SK-MEL-5 (cell line): ENCODE measurements at places on chromosomes 12 and 14.

GRCh38 chr14:75223664-75224154 lies 47.3 kb upstream of the TMED10 start:
- no peak for DNase-seq

GRCh38 chr12:66321435-66321834 lies 19.1 kb downstream of the HELB start:
- DNase-seq = no peak

DNA sequence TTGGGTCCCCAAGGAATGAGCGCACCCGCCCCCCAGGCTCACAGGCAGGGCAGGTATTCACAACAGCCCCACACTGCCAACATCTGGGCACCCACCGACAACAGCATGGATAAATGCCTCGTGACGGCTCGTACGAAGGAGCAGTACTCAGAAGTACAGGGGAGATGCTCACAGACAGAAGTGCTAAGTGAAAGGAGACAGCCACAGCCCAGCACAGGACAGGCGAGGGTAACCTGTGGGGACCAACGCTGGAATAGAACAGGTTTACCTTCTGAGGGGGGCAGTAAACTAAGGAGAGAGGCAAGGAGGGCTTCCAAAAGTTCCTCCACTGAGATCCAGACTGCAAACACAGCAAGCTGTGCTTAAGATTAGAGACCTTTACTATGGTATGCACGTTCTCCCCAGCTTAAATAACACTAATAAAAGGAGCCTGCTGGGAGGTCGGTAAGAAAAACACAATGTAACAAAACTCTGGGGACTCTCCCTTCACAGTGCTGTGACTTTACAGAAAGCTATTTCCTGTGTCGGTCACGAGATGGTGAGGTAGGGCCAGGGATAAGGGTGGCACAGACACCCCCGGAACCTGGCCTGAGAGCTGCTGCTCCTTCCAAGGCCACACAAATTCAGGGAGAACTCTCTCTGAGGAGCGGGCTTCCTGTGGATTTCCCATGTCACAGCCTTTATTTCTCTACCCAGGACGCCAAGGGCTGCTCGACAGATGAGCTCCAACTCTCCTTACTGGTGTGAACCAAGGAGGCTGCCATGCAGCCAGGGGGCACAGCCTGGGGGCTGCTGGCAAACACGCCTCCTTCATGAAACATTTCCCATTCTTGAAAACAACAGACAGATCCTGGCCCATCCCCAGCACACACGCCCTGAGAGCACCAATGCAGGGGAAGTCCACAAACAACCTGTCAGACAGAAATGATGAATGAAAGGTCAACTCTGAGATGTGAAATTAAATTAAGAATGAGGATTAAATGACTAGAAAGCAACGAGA lies 26.3 kb downstream of the SLC15A4 start:
- DNase-seq = no peak

- DNase-seq = peak; percentile 8
These were observed 45.3 kb upstream of the ATP23 start for GRCh38 chr12:57896115-57896433.

GRCh38 chr14:22210906-22211305 lies 378.1 kb downstream of the DAD1 start:
- no peak for DNase-seq

DNA sequence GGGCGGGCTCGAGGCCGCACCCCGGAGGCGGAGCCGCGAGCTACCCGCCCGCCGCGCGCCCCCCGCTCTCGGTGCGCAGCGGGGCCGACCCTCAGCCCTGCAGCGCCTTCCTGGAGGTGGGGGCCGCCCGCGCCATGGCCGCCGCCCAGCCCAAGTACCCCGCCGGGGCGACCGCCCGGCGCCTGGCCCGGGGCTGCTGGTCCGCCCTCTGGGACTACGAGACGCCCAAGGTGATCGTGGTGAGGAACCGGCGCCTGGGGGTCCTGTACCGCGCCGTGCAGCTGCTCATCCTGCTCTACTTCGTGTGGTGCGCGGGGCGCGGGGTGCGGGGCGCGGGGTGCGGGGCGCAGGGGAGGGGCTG lies at the start of gene P2RX2:
TSS of gene P2RX2 (plus strand) at position 94 of the 361 bp plus-strand sequence. CDS start at position 135, 41 bp downstream.
- no peak for DNase-seq

DNA sequence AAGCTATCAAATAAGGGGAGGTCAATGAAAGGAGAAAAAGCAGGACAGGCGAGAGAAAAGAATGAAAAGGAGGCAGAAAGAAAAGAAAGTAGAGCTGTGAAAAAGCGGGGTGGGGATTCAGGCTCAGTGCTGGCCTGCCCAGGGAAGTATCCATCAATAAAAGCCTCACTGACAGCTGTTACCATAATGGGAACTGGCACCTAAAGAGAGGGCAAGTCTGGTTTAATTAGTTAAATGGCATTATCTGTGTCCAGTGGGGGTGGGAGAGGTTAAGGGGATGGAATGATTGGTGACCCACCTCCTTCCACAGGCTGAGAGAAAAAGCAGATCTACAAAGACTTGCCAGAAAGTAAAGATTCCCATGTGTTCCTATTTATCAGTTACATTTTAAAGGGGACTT lies 7.4 kb downstream of the SALL2 start:
- DNase-seq = no peak

DNA sequence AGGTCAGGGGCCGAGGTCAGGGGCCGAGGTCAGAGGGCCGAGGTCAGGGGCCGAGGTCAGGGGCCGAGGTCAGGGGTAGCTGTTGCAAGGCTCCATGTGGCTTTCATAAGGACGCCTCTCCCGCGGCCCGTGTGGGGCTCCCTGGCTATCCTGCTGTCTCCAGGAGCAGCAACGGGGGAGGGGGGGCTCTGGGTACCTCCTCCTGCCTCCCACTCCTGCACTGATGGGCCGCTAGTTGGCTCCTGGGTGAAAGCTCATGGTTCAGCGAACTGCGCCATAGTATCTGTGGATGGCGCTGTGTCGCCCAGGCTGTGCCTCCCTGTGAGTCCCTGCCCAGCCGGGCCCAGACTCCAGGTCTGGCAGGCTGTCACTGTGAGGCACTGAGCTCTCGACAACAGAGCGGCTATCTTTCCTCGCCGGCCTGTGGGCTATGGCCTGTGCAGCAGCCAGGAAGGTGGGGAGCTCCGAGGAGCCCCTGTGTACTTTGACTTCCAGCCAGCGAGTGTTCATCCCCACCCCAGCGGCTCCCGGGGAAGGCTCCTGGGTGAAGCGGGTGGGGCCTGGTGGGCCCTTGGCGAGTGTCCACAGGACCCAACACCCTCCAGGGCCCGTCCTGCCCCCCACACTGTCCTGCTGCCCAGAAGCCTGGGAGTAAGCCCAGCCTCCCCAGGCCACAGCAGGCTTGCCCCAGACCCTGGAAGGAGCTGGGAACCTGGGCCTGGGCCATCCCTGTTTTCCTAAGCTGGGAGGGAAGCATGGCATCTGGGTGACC lies 8.1 kb downstream of the RFLNA start:
- DNase-seq = no peak

DNA sequence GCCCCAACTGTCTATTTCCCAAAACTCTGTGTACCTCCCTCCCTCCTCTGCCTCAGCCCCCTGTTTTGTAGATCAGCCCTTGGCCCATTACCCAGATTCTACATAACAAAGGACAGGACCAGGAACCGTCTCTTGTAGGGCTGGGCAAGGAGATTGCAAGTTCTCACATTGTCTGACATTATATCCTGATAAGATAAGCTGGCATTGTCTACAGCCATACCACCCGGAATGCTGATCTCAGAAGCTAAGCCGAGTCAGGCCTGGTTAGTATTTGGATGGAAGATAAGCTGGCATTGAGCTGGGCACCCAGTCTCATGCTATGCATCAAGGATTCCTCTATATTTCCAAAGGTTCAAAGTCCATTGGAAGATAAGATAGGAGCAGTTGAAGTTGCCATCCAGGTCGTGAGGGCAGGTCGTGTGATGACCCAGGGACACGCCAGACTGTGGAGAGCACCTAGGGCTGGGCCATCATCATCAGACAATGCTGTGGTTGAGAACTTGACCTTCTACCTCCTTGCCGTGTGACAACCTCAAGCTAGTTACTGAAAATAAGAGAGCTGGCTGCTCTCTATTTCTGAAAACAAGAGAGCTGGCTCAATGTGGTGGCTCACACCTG lies 29.5 kb downstream of the PHETA1 start:
- DNase-seq = no peak

- peak; percentile 27 for DNase-seq
These were observed 56.1 kb upstream of the DYRK2 start for GRCh38 chr12:67592228-67593011.

DNA sequence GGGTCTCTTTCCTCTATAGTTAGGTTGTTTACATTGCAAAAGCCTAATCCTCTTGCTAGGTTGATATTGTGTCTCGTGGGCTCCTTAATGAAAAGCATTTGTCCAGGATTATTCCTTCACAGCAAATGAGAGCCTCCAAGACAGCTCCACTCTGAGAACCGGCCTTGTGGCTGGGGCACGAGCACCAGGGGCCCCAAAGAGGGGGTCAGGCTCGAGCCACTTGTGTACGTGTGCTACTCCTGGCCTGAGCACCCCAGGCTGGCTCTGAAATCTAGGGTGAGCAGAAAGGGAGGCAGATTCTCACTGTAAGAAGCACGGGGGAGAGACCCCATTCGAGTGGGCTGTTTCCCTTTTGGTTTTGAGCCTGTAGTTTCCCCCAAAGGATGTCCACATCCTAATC lies 45.0 kb upstream of the FZD10 start:
- DNase-seq = no peak

DNA sequence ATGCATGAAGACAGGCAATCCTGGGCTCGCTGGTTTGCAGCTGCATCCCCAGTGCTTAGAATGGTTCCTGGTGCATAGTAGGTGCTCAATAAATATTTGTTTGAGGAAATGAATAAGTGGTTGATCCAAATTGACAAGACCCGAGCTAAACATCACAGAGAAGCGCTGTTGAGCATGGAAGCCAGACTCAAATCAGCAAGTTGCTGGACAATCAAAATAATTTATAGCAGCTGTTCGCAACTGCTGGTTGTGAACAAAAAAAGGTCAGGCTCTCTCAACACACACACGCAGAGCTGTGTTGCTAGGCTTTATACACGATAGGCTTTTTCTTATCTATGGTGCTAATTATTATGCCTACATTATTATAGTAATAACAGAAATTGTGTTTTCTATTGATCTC lies 190.2 kb downstream of the TBX5 start:
- no peak for DNase-seq

GRCh38 chr14:105908481-105908911 lies 382.1 kb downstream of the TMEM121 start:
- DNase-seq = no peak

DNA sequence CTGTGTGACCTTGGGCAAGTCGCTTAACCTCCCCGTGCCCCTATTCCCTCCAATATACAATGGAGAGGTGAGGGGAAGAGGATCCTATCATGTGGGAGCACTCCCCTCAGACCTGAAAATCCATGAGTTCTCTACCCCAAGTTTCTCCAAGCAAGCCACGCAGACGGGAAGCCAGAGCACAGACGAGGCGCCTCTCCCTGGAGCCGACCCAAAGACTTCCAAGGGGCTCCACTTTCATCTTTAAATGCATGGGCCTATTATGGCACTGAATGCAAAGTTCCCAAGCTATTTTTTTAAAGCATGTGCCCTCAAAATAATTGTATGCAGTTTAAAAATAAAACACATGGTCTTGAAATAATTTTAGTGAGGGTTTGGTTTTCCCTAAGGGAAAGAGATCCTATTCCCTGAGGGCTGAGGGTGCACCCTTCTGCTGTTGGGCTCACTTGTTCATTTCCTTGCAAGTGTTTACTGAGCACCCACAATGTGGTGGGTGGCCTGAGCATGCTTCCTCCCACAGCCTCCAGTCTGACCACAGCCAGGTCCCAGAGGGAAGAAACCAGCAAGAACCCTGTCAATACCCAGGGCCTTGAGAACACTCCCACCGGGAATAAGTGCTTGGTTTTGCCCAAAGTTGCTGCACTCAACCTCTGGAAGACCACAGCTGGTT lies 14.6 kb downstream of the CMKLR1 start:
- no peak for DNase-seq

DNA sequence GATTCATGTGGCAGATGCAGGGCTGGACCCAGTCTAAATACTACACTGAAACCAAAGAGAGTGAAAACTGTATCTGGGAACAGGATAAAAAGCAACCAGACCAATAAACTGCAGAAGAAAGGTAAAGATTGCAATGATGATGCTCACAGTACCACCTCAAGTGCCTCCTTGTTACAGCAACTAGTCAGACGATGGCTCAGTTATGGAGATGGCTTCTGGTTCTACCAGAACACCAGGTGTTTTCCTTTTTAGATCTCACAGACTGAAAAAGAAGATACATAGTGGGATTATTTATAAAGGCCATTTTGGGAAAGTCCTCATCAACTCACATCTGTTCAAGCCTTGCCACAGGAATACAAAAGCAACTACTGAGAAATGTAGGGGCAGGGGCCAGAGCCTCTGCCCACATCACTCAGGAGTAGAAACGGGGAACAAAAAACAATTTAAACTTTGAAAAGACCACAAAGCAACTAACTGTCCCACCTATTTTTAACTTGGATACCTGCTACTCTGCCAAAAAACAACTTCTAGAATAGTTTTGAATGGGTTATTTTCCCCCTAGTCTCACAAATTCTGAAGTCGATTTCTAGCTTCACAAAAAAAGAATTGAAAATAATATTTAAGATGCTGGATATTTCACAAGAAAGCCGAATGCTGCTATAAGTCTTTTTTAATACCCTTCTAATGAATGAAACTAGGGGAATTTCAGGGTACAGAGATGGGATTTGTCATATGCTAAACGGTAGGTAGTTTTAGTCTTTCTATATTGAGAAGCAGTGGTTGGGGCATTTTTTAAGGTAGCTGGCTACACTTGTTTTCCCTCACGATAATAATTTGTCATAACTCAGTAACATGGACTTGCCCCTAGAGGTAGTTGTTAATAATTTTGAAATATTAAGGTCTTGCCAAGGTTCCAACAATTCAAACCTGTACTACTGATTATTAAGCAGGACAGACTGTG lies 197.2 kb upstream of the TMPO start:
- no peak for DNase-seq

DNA sequence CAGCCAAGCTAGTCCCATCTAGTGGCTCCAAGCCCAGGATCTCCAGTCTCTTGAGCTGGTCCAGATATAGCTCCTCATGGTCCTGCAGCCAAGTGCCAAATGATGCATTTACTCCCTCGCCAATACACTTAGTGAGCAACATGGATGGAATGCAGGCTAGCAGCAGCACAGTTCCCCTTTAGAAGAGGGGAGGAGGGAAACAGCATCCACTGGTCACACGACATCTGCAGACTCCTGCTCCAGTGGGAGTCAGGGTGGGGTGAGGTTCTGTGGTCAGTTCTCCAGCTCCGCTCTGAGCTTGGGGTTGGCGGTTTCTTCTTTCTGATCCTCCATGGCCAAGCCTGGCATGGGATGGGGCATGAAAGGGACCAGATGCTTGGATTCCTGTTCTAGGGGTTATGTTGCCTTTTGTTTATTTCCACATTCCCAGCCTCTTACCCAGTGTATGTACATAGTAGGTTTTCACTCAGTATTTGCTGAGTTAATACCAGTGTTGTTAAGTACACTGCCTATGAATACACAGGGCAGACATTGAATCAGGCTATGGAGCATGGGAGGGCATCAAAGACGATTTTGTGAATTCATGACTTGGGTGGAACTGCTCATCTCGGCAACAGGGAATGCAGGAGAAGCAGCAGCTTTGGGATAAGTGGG lies 57.3 kb downstream of the GALNT16 start:
- no peak for DNase-seq

GRCh38 chr12:3772380-3772779 lies 19.5 kb upstream of the CRACR2A start:
- no peak for DNase-seq
